ENCODE measurements at places on chromosomes 13 and 19.

DNA sequence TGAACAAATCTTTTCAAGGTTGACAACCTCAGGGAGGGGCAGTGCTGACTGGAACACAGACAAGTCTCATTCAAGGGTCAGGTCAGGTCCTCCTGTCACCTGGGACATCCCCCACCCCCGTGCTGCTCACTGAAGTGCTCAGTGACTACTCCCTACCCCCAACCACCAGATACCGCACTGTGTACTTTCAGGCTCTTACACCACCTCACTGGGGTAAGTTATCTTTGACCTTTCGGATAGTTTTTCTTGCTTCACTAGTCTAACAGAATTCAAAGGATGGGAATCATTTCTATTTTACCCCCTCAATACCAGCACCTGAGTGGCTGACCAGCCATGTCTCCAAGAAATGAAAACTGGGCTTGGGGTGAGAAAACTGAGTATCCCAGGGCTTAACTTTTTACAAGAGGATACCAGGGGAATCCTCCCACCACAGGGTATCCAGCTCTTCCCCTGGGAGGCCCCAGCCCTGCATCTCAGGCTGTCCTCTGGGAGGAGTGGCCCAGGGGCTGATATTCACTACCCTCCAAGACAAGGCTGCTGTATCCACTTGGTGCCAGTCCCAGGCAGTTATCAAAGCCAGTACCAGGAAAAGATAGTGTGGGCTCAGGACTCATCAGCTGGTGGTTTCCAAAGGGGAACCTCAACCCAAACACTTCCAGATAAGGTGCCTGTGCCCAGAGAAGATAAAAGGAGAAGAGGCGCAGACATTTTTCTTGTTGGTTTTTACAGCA is 2.1 kb downstream of the ZNF563 start:
- peak; percentile 78 for DNase-seq

DNA sequence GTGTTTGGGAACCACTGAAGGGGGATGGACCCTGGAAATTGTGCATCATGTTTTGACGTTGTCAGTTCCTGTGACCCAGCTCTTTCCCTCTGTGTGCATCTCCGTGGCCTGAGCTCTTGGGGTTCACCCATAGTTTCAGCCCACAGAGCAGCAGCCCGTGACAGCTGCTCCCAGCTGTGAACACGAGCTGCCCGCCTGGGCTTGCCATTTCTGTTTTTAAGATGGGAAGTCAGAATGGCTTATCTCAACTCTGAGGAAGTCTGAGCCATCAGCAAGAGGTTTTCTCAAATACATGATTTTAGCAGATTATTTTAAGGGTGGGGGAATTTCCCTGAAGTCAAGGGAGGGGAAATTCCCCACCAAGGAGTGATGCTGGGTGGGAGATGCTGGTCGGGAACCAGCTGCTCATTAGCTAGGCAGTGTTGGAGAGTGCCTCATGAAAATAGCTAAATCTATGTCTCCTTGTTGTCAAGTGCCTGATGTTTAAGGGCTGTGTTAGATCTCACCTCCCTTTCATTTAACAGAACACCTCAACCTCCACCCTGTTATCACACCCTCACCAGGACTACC is 34.8 kb upstream of the C1QTNF9 start:
- DNase-seq = peak; percentile 73

GRCh38 chr13:21974741-21975140 is 303.9 kb downstream of the FGF9 start:
- DNase-seq = no peak

GRCh38 chr13:105008604-105009003 is 1526.9 kb downstream of the EFNB2 start:
- no peak for DNase-seq

DNA sequence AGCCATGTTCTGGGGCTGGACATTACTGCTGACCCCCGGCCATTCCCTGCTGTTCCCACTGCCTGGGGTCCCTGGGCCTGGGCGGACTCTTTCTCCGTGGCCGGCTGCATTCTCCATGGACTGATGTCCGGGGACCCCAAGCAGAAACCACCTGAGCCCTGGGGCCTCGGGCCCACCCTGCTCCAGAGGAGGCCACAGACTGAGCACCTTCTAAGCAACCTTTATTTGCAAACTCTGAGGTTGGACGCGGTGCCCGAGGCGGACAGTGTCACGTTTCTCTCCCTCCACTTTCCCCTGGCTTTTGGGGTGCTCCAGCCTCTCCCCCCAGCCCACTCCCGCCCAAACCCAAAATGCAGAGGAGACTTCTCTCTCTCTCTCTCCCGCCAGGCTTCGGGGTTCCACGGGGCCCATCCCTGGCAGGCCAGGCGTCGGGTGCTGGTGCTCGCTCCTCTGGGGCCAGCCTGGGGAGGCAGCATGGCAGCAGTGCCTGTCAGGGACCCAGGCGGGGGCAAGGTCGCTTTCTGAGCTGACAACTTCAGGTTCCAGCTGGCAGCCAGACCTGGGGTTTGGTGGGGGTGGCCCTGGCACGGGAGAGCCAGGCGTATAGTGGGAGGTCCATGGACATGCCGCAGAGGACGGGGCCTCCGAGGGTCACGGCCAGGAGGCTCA is 2.3 kb upstream of the C19orf25 start:
- no peak for DNase-seq

DNA sequence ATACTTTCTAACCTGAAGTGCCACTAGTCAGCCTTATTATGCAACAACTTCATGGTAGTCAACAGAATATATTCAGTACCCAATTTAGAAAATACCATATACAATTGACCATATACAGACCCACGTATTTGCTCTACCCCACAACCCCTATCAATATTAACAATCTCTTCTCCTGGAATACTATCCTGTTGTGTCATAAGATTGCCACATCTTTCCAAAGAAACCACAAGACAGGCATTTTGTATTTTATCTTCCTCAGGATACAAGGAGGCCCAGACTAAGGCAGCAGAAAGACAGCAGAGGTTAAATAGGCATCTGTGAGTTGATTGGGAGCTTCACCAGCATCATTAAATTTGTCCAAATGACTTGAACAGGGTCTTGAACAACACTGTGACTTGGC is 4.5 kb downstream of the SPART start:
- DNase-seq = no peak

DNA sequence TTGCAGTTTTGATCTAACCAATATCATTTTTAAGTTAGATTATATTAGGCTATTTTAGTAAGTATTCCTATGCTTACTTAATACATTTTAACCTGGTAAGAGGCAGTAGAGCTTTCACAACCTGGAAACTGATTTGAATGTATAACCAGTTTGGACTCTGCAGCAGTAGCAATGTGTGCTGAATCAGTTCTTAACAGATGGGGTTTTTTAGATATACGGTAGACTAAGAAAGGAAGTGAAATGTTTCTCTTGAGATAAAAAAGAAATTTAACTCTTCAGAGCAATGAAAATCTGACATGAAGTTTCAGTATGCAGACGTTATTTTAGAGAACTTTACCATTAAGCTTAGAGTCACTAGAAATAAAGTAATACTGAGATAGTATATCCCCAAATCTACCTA is 2.7 kb downstream of the NBEA start:
- DNase-seq = peak; percentile 22

DNA sequence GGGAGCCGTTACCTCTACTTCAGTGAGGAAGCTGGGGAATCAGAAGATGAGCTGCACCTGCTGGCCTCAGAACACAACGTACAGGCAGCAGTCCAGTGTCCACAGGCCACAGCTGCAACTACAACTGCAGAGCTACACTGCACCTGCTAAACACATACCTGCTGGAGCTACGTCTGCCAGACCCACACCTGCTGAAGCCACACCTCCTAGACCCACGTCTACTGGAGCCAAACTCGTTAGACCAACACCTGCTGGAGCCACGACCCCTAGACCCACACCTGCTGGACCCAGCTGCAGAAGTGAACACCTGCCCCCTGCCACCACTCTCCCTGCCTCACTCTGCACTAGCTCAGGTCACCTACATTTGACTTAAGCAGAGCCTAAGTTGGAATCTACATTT is 169.9 kb downstream of the USP12 start:
- no peak for DNase-seq

DNA sequence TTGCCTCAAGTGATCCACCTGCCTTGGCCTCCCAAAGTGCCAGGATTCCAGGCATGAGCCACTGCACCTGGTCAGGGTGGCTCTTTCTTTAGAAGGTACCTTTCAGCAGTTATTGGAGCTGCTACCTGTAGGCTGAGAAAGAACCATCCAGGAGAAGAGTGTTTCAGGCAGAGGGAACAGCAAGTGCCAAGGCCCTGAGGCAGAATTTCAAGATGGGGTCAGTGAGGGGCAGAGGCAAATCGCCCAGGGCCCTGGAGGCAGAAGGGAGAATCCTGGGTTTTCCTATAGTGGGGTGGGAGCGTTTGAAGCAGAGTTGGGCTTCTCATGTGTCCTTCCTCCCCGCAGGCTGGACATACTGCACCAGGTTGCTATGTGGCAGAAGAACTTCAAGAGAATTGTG is 2.2 kb downstream of the MRPL4 start:
- DNase-seq = no peak

GRCh38 chr13:34412295-34412694 is 529.8 kb upstream of the NBEA start:
- DNase-seq = no peak

DNA sequence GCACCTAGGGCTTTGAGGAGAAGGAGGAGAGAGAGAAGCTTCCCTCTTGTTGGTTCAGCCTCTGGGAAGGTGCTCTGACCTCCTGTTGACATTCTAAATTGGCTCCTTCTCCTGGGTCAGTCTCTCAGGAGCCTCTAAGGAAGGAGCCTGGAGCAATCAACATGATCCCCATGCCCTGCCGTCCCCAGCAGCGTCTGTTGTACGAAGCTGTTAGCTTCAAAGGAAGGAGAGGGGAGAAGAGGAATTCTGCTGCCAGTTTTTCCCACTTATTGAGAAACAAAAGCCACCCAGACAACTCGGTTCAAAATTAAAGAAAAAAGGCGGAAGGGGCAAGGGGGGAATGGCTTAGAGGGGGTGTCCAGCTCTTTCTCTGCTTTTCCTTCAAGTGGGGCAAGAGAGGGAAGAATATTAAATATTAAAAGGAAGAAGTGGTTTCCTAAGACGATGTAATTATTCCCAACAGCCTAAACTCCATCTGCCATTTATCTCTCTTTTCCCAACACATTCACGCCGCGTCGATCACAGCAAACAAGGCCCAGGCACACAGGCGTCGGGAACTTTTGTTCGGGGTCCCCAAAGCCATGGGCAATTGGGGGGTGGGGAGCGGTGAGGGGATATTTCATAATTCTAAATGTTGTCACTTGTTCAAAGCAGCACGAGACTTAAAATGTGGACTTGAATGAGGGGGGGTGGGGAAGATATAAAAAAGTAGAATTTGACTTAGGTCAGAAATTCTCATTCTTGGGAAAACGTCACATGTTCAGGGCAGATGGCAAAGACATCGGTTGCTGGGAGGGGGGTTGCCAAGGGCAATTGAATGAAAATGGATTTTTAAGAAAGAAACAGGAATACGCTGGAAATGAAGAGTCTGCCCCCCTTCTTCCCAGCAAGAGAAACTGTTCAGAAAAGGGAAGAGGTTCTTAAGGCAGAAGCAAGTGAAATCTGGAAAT is 116.8 kb upstream of the CACNA1A start:
- DNase-seq = no peak

DNA sequence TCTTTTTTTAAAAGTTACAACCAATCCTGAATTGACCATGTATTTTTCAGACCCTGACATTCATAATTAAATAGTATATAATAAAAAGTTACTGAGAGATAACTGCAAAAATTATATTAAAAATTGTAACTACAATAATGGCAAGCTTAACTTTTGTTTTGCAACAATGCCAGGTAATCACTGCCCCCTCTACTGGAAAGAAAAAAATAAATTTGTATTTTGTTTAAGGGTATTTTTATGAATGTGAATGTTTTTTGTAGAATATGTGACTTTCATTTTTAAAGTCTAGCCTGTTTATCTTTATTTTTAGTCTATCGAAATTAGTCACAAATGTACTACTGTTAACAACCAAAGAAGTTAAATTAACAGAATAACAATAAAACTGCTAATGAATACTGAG is 21.7 kb downstream of the MRPS31 start:
- DNase-seq = no peak

DNA sequence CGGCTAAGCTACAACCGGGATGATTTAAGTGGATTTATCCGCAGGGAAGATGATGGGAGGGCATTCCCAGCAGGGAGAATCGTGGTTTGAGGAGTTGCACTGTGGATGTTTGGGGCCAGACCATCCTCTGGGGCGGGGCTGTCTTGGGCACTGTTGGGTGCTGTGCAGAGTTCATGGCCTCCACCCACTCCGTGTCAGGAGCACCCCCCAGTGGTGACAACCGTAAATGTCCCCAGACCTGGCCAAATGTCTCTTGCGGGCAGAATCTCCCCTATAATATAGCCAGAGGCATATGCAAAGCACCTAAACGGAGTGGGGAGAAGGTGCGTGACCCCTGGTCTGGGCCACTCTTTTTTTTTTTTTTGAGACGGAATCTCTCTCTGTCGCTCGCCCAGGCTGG is 40.2 kb downstream of the SMIM24 start:
- DNase-seq = no peak

GRCh38 chr13:109720758-109721184 is 65.6 kb downstream of the IRS2 start:
- DNase-seq = no peak
